ENCODE measurements at places on chromosomes 7 and 10.

- peak; percentile 57 for DNase-seq
Measured at GRCh38 chr7:151727579-151728285, 149.2 kb downstream of the PRKAG2 start.

DNA sequence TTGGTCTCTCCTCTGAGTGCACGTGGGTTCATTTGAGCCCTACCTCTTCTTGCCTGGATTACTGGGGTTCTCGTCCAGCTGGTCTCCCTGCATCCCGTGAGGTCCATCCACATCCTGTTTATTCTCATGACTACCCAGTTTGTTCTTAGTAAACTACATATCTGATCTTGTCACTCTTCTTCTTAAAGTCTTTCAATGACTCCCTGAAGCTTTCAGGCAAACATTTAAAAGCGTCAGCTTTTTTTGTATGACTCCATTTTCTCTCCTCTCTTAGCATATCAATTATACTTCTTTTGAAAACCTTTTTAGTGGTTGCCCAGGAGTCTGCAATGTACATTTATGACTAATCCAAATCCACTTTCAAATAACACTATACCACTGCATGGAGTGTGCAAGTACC lies 7.5 kb downstream of the SFXN2 start:
- no peak for DNase-seq

GRCh38 chr10:24119896-24120295 lies 89.0 kb upstream of the KIAA1217 start:
- DNase-seq: no peak

- no peak for DNase-seq
Measured at GRCh38 chr7:85160223-85160622, 26.6 kb downstream of the SEMA3D start.

- no peak for DNase-seq
Measured at GRCh38 chr10:64345856-64346255, 824.7 kb downstream of the REEP3 start.

- DNase-seq: no peak
Measured at GRCh38 chr10:35516102-35516670, 89.0 kb upstream of the GJD4 start.

DNA sequence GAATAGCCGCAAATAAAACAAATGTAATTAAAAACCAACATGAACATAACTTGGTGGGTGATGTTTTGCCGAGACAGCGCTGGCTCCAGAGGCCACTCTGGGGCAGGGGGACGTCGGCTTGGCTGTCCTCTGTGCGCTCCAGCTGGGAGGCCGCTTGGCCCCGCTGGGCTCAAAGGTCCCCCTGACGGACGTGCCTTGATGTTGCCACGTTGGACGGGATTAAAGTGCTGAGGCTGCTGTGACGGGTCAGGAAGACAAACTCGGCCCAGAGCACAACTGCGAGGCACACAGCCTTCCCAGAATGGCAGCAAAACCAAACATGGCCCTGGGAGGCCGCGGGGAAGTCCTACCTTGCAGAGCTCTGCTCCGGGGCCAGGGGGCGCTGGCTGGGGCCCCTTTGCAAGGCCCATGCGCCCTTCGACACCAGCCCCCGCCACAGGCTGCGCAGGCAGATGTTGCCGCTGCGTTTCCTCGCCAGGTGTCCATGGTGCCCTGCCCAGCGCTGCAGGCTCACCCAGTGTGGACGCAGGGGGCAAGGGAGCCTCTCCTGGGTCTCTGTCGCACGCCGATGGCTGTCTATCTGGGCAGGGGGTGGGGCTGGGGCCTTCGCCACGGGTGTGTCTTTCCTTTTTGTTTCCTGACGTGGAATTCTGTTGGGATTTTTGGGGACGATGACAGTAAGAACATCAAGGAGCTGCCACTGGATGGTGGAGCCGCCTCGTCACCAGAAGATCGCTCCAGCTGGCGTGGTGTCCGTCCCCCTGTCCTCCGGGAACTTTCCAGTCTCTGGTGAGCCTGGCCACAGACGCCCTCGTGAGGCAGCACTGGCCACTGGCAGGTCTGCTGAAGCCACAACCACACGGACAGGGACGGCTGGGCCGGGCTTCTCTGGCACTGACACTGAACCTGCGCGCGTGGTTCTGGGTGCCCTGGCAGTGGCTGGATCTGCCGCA lies 99.6 kb upstream of the DIP2C start:
- no peak for DNase-seq

- DNase-seq: no peak
Measured at GRCh38 chr7:108568801-108569380, 615 bp downstream of the THAP5 start.

- DNase-seq: no peak
Measured at GRCh38 chr7:135827391-135827790, 78.8 kb upstream of the FAM180A start.

DNA sequence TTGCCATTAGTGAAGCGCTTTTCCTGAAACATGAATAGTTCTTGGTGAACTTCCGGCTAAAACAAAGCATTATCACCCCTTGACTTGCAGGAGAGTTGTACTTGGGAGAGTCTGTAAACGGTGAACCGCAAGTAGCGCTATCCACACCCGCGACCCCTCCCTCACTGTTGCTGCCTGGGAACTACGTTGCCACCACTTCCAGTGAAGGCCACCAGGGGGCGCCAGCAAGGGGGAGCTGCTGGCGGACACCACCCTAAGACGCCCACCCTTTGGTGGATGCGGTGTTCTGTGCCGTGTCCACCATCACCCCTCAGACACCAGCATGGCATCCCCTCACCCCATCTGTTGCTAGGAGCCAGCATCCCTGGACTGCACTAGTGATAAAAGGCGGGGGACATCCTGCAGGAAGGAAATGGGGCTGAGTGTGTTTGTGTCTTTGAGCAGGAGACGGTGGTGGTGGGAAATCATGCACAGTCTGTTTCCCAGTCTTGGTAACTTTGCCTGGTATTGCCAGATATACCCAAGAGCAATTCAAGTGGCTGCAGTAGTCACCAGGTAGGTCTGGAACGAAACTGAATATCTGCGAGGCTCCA lies 298.2 kb downstream of the FRMD4A start:
- DNase-seq: peak; percentile 65

DNA sequence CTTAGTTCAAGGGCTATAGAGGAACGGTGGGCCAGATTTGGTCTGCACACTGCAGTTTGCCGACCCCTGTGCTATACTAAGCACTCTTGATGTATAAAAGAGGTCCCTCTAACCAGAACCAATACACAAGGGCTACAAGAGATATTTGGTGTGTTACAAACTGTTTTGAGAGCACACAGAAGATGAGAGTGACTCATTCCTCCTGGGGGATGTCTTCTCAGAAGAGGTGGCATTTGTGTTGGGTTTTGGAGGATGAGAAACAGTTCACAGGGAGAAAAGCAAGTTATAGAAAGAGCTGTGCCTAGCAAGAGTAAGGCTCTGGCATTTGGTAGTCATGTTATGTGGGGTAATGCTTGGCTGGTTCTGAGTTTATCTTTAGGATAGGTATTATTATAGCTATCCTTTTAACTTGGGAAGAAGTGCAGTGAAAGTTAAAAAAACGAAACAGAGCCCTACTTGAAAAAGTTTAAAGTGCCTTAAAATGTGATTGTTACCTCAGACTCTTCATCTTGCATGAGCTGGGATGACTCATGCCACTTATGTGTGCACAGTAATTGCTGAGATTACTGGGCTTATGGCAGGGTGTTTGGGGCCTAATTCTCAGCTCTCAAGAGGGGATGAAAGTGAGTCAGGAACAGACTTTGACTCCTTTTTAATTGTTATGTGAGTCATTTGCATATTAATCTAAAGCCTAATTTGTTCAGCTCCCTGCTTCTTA lies 160.4 kb downstream of the KIF20B start:
- no peak for DNase-seq

DNA sequence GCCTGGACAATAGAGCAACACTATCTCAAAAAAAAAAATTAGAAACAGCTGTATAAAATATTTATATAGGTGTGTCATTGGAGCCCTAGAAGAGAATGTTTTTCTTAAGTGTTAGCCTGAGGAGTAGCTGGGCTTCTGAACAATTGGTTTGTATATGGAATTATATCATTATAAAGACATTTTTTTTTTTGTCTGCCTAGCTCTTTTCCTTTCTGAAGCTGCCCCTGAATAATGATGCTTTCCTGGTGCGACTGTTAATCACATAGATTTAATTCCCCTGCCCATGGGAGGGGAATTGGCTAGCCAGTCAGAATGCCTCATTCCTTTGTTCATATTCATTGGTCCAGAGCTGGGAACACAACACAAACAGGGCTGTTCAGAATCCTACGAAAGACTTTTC lies 13.9 kb upstream of the ABCC2 start:
- DNase-seq: no peak

- no peak for DNase-seq
Measured at GRCh38 chr10:123398756-123399155, 244.6 kb downstream of the BUB3 start.

- DNase-seq: no peak
Measured at GRCh38 chr7:128778946-128779345, 3.4 kb upstream of the OPN1SW start.

DNA sequence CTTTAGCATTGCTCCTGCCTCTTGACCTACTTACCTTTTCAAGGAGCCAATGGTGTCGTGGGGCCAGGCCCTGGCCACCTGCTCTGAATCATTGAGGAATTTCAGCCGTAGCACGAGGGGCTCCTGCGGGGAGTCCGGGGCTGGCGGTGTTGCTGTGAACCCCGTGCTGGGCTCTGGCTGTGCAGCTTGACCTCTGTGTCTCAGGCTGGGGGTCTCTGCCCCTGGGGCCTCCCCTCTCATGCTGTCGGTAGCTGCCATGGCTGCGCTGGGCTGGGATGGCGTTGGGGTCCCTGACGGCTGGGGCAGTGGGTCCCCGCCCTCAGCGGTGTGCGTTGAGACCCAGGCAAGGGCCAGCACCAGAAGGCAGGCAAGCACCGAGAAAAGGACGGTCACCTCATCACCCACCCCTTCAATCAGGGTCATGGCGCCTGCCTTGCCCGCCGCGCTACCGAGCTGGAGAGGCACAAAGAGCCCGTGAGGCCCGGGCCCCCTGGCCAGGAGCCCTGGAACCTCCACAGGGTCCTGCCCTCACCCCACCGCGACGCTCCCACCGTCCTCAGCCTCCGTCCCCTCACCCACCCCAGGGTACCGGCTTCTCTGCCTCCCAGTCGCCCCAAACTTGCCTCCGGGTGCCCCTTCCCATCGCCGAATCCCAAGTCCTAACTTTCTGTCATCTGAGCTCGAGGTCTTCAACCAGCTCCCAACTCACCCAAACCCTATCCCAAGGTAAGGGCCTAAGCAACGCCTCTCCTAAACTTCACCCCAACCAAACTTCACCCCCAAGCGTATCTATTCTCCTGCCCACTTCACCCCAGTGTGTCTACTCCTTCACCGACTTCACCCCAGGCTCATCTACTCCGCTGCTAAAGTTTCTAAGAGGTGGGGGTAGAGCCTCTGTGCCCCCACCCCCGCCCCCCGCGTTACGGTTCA lies 887 bp downstream of the TMUB1 start:
- no peak for DNase-seq

DNA sequence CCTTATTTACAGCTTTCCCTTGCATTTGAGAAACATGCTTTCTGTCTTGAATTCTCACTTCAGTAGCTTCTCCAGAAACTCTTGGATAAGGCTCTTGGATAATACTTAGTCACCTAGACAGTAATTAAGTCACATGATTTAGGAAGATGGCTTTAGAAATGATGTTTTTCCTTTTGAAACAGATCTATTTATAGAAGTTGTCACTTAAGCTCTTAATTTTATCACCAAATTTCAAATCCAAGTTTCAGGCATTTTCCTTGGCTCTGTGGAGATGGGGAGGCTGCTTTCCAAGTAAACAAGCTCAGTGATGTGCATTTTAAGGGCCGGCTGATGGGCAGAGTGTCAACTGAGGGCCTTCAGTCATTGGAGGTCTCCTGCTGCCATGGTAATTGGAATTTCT lies 130.3 kb downstream of the SRI start:
- DNase-seq: no peak

- no peak for DNase-seq
Measured at GRCh38 chr10:33571616-33572015, 237.1 kb upstream of the NRP1 start.

- no peak for DNase-seq
Measured at GRCh38 chr10:30819341-30820181, 190.0 kb upstream of the LYZL2 start.

DNA sequence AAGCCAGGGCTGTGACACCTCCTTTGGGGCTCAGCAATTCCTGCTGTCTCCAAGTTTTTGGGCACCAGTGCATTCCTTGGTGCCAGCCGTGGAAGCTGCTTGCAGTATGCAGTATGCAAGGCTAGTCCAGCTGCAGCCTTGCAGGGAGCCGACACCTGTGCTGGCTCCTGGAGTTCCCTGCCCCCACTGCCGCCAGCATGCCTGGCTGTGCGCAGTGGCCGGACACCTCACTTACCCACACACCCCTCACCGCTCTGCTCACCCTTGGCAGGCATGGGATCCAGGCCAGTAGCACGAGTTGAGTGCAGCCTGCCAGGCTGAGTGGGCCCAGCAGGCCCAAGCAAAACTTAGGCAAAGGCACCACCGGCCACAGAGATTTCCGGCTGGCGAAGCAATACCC lies 77.4 kb downstream of the SAMD9 start:
- no peak for DNase-seq

- DNase-seq: no peak
Measured at GRCh38 chr10:103706762-103707161, 148.6 kb downstream of the SH3PXD2A start.

- DNase-seq: no peak
Measured at GRCh38 chr7:49060743-49061142, 136.4 kb downstream of the CDC14C start.

DNA sequence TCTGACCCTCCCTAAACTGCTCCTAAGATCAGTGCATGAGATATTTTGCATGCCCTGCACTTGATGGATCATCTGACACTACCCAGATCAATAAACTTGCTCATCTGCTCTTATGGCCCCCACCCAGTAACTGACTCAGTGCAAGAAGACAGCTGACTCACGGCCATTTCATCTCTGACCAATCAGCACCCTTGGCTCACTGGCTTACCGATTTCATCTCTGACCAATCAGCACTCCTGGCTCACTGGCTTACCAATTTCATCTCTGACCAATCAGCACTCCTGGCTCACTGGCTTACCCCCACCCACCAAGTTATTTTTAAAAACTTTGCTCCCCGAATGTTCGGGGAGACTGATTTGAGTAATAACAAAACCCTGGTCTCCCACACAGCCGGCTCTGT lies 37.2 kb upstream of the OPTN start:
- no peak for DNase-seq

DNA sequence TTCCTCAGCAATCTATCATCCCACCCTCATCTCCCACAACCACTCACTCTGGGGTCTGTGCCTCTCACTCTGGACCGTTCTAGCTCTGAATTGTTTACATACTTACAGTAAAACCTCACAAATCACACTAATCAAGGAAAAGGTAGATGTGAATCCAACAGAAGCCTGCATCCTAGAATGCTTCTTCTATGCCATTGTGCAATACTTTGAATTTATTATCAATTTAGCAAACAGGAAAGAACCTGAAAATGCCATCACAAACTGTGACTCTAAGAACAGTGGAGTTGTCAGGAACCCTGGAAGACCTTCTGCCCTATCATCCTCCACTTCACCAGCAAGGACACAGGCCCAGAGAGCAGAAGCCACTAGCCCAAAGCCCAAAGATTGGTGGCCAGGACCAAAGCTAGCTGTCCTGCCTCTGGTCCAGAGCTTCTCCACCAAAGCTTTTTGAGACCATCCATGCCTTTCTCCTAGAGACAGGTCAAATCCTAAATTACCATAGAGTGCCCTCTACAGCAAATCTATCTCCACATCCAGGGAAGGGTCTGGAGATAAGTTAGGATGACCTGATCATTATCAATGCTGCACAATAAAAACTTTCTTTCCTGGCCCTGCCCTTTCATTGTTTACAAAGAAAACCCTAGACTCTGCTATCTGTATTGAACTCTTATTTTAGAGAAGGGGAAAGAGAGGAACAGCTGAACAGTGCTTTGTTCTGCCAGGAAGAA lies 2.4 kb downstream of the SORBS1 start:
- DNase-seq: no peak

Data from activated T-cell treated with anti-CD3 and anti-CD28 coated beads, Interleukin-2, amount 50 U/mL, for 24 hours (primary cell).